ENCODE measurements at places on chromosomes 7 and 10. TPM values are rescaled to one million over a fixed set of nuclear protein-coding genes. Genes with fewer than 3 reads are reported as not detected.

DNA sequence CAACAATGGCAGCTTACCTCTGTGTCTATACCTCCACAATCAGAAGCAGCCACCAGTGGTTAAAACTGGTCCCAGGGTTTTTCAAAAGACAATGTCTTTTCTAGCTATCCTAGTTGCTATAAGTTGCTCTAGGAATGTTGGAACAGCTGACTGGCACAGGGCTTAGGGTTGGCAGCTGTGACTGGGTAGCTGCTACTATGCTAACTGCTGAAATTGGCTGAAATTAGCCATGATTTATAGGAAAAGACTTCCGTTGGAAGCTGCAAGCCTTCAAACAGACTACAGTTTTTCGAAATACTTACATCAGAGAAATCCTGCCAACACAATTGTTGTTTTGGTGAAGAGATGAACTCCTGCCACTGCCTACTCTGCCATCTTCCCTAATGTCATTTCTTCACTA lies 102.3 kb downstream of the MKX start:
- no peaks in the 10 kb centered on the region for H3K27me3 ChIP-seq
- H3K27ac ChIP-seq, result no peak overlapping the region
- H3K4me1 ChIP-seq, result no peaks in the 10 kb centered on the region
- no peak overlapping the region for H3K4me3 ChIP-seq
- no peaks in the 10 kb centered on the region for H3K36me3 ChIP-seq

DNA sequence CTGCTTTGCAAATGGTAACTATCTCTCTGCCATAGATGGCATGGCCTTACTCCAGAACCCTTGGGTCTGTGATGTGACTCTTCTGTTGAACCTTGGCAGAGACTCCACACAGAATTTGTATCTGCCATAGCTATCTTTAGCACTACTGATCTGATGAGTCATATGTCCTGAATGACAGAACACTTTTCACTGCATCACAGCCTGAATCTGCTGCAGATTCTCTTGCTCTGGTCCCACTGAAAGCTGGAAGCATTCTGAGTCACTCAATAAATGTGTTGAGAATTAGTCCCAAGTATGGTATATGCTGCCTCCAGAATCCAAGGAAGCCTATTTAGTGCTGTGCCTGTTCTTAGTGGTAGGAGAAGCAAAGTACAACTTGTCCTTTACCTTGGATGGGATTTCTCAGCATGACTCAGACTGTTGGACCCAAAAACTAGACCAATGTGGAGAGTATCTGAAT lies 39.5 kb upstream of the ANKRD1 start:
- no peaks in the 10 kb centered on the region for H3K4me1 ChIP-seq
- no peaks in the 10 kb centered on the region for H3K27me3 ChIP-seq
- H3K4me3 ChIP-seq, result no peak overlapping the region
- H3K36me3 ChIP-seq, result no peaks in the 10 kb centered on the region
- DNase-seq, result no peak

DNA sequence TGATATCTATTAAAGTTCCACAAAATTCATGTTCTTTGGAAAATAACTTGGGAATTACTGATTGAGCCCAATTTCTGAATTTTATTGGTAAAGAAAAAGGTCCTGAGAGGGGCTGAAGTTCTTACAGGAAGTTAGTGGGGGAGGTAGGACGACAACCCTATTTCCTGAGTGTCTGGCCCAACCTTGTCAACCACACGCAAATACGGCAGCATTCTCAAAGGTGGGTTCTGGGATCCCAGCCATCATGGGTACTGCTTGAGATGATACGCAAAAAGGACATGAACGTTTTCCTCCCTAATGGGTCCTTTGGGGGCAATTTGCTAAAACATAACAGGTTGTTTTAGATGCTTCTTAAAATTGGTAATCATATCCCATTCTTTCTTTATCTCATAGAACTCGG lies 2.7 kb upstream of the PDCD4 start:
- H3K27ac ChIP-seq, result no peak overlapping the region
- no peak overlapping the region for H3K4me3 ChIP-seq
- no peaks in the 10 kb centered on the region for H3K27me3 ChIP-seq
- no peaks in the 10 kb centered on the region for H3K36me3 ChIP-seq
- H3K4me1 ChIP-seq, result no peaks in the 10 kb centered on the region

DNA sequence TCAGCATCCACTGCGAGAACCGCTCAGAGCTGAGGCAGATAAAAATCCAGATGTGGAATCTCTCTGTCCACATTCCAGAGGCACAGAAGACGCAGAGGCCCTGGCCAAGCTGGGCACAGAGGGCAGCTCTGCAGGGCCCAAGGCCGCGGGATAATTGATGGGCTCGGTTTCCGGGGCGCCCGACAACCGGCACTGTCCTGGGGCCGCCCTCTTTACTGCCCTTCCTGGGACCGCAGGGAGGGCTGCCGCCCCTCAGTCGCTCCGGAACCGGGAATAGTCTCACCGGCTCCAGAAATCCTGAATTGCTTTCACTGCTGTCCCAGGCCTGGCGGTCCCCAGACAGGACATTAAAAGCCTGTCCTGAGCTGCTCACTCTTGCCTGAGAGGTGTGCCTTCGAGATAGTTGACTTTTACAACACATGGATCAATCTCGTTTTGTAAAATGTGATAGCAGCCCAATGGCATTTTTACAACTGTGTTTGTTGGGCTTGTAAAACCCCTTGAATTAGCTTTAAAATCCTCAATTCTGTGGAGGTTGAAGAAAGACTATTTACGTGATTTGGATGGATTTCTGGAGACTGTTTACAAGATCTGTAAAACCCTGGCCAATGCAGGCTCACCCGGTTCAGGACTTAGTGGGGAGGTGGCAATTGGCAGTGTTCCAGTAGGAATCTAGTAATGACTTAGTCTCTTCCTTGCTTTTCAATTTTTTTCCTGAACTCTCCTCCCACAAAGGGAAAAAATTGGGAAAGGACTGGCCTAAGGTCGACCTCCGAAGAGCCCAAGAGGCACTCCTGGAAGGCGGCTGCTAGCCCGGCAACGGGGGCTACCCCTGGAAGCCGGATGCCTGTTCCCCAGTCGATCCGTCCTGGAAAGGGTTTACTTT lies 1.4 kb upstream of the HOXA6 start:
- no peak overlapping the region for H3K4me3 ChIP-seq
- H3K27me3 ChIP-seq, result peaks cover 97% of the 10 kb centered on the region
- no peak overlapping the region for H3K27ac ChIP-seq
- H3K36me3 ChIP-seq, result no peaks in the 10 kb centered on the region

- H3K36me3 ChIP-seq, result no peaks in the 10 kb centered on the region
- no peak overlapping the region for H3K4me3 ChIP-seq
- H3K27me3 ChIP-seq, result no peaks in the 10 kb centered on the region
- no peak overlapping the region for H3K27ac ChIP-seq
These were observed 372.4 kb downstream of the SUGCT start for GRCh38 chr7:40507166-40507565.

DNA sequence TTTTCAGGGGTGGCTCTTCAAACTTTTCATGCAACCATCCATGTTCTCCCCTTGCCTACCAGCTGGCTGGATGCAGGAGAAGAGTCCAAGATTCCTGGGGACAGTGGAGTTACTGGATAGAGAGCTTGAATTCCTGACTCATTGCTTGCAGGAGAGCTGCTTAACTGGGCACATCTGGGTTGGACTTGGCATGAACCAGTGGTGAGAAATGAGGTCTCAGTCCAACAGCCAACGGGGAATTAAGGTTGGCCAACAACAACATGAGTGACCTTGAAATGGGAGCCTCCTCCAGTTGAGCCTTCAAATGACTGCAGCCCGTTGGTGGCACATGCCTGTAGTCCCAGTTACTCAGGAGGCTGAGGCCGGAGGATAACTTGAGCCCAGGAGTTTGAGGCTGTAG lies 58.1 kb upstream of the OPN4 start:
- peaks cover 7% of the 10 kb centered on the region for H3K4me1 ChIP-seq
- no peak overlapping the region for H3K4me3 ChIP-seq
- H3K27ac ChIP-seq, result no peak overlapping the region
- no peaks in the 10 kb centered on the region for H3K27me3 ChIP-seq
- no peak for DNase-seq
- no peaks in the 10 kb centered on the region for H3K36me3 ChIP-seq

DNA sequence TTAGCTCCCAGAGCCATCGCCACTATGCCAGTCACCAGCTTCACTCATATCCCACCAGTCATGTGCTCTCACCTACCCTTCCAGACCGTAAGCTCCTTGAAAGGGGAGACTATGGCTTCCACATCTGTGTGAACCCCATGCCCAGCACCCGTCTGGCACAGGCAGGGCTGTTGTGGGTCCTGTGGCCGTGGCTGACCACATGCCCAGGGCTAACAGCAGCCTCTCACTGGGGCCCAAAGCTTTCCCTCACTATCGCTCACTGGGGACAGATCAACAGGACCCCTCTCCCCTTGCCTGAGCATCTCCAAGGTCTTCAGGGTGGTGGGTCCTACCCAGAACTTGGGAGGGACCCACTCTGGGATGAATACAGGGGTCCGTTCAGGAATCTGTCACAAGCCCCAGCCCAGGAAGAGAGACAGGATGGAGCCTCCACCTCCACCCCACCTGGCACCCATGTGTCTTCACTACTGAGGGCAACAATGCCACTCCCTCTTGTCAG lies 303.9 kb downstream of the GRID1 start:
- no peaks in the 10 kb centered on the region for H3K4me1 ChIP-seq
- no peaks in the 10 kb centered on the region for H3K27me3 ChIP-seq
- H3K27ac ChIP-seq, result no peak overlapping the region
- no peak overlapping the region for H3K4me3 ChIP-seq
- DNase-seq, result no peak

GRCh38 chr10:117819304-117819703 lies 227.4 kb downstream of the RAB11FIP2 start:
- H3K4me3 ChIP-seq, result no peak overlapping the region
- H3K27ac ChIP-seq, result no peak overlapping the region
- H3K4me1 ChIP-seq, result no peaks in the 10 kb centered on the region

DNA sequence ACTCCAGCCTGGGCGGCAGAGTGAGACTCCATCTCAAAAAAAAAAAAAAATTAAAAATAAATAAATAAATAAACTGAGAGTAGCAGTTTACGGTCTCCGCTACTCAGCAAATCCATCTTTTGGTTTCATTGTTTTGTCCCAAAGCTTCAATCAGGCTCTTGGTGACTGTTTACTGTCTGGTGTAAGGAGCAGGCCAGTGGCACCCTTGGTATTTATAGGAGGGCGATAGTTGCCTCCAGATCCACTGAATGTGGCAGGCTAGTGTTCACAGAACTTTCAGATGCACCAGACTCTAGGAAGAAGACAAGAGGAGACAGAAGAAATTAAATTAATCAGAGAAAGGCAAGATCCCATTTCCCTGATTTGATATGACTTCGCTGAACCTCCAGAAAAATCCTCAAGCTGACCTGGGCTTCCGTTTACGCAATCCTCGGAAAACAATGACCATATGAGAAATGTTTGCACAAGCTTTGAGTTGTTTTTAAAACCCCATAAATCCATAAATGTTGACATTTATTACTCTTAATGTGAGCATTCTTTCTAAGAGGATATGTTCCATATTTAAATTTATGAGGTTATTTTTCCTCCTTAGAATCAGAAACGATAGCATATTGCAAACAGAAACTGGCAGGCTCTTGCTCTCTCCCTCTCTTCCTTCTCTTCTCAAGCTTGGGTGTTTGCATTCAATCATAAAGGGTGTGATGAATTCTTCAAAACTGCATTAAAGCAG lies 7.1 kb upstream of the MUC3A start:
- H3K27ac ChIP-seq, result no peak overlapping the region
- DNase-seq, result no peak
- no peaks in the 10 kb centered on the region for H3K4me1 ChIP-seq
- peaks cover 9% of the 10 kb centered on the region for H3K36me3 ChIP-seq

GRCh38 chr7:116052006-116052405 lies 21.4 kb upstream of the TFEC start:
- H3K27me3 ChIP-seq, result no peaks in the 10 kb centered on the region
- H3K4me3 ChIP-seq, result no peak overlapping the region
- no peak overlapping the region for H3K27ac ChIP-seq
- no peak for DNase-seq

DNA sequence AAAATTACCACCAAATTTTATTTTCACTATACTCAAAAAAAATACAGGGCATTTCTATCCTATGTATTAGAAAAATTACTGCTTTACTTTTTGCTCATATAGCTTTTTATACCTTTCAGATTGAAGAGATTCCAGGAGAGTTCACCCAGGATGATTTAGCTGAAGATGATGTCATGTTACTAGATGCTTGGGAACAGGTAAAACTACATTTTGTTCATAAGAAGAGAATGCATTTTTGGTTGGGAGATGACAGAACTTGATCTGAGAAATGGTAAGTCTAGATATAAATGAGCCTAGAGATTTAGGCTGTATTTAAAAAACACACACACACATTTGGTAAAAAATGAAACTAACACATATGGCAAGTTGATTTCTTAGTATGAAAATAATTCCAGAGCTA lies 38.1 kb upstream of the ARL4A start:
- DNase-seq, result no peak
- no peaks in the 10 kb centered on the region for H3K27me3 ChIP-seq
- H3K4me1 ChIP-seq, result peaks cover 5% of the 10 kb centered on the region
- H3K27ac ChIP-seq, result no peak overlapping the region
- no peaks in the 10 kb centered on the region for H3K36me3 ChIP-seq

DNA sequence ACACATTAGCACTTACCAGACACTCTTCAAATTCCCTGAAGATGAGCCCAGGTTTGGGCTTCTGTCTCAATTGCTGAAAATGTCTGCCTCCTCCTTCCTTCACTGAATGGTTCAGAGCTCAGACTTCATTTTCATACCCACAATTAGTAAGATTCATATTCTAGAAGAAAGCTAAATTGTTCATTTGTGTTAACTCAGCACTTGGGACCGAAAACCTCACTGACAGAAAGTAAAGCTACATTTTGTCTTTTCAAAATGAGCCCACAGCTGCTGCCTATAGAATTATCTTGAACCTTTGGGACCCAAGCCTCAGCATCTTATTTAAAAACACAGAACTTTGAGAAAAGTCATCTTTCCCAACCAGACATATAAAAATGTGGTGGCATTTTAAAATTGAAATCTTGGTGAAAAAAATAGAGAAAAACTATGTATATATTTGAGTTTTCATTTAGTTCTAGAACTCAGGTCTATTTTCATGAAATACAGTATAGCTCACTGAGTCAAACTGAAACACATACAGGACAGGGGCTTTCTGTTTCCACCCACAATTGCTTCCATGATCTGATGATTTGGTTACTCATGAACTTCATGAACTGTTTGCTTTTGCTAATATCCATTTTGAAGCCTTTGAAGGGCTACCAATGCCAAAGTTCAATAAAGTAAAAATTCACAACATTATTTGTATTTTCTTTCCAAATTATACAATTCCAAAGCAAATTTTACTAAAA lies 119.1 kb upstream of the PFKP start:
- no peaks in the 10 kb centered on the region for H3K36me3 ChIP-seq
- H3K4me3 ChIP-seq, result no peak overlapping the region
- H3K4me1 ChIP-seq, result no peaks in the 10 kb centered on the region
- no peak for DNase-seq
- H3K27me3 ChIP-seq, result no peaks in the 10 kb centered on the region
- no peak overlapping the region for H3K27ac ChIP-seq

DNA sequence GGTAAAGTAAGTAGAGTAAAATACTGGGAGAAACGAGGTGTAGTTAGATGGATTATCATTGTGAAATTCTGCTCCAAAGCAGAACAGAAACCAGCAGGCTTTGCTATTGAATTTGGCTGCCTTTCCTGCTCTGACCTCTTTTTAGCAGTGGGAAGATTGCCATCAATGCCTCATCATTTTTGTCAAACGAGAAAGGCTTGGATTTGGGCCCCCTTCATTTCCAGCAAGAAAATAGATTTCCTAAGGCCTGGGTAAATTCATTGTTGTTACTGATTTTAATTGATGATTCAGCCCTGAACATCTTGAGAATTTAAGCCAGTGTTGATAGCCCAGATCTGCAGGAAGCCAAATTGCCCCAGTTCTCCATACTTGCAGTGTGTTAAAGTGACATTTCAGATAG lies 35.2 kb upstream of the ASAH2 start:
- no peak overlapping the region for H3K4me3 ChIP-seq
- H3K4me1 ChIP-seq, result no peaks in the 10 kb centered on the region
- H3K27ac ChIP-seq, result no peak overlapping the region
- DNase-seq, result no peak
- H3K36me3 ChIP-seq, result no peaks in the 10 kb centered on the region

SFTPA2 gene
- total RNA-seq, result not detected

KAZALD1 gene
- 3.6 TPM for total RNA-seq

GALNT17 gene
- total RNA-seq, result 43.2 TPM

EN2 gene
- 0.15 TPM for total RNA-seq

All from H9 (cell line).